SHP77 (cell line): ENCODE measurements at places on chromosomes 11 and 22.

DNA sequence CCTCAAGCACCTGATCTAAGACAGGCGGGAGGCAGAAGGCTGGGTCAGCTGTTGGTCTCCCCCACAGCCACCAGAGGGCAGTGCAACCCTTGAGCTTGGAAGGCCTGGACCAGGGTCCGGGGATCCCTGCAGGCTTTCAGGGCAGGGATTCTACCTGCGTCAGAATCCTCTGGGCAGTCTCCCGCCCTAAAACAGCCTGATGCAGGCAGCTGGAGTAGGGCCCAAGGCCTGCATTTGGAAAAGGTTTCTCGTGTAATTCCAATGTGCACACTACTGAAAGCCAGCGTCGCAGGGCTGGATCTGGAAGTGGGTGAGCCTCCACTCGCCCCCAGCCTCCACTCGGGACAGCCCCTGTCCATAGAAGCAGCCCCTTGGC, 31.8 kb downstream of the BID start:
- peak; percentile 72 for DNase-seq

DNA sequence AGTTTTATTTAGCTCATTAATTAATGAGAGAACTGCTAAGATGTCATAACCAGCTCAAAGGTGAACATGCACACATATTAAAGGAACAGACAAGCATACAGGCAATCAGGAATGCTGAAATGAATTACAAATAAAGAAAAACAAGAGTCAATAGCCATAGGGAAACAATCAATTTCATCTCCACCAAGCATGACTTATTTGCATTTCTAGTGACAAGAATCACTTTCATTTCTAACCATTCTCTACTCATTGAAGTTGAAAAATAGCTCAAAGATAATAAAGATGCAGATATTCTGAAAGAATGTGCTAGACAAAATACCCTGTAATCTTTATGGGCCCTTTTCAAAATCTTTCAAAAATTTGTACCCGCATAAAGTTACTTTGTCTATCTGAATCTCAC, 23.2 kb downstream of the ISX start:
- no peak for DNase-seq

- DNase-seq, result no peak
These were observed 31.8 kb downstream of the GLB1L2 start for GRCh38 chr11:134363592-134363991.

- DNase-seq, result no peak
These were observed 23.0 kb downstream of the SCN4B start for GRCh38 chr11:118129471-118130172.

- no peak for DNase-seq
These were observed 2.5 kb downstream of the PCSK7 start for GRCh38 chr11:117229411-117229810.
